ENCODE measurements at places on chromosomes 16 and 17. TPM values are rescaled to one million over a fixed set of nuclear protein-coding genes. Genes with fewer than 3 reads are reported as not detected.
A peak's percentile ranks its signal among the peaks of the same experiment; 100 is the strongest.

EXOC7 gene
- total RNA-seq: 92.6 TPM

DNA sequence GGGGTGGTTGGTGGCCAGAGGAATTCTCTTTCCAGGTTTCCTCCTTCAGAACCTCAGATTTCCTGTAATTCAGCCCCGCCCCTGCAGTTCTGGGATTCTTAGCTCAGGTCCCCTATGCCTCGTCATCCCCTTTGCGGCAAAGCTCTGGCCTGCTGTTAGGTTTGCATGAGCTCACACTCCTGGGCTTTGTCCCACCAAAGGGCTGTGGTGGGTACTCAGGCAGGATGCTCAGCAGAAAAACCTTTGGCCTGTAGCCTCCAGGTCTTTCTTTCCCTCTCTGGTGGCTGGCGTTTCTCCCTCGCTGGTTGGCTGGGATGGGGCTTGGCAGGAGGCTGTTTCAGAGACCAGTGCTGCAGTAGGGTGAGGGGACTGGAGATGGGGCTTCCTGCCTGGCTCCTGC, 9.6 kb upstream of the PLEKHG4 start:
- no peaks in the 10 kb centered on the region for H3K27me3 ChIP-seq
- no peak overlapping the region for H3K4me3 ChIP-seq
- no peaks in the 10 kb centered on the region for H3K36me3 ChIP-seq
- DNase-seq: no peak
- H3K4me1 ChIP-seq: no peaks in the 10 kb centered on the region

MT2A gene
- total RNA-seq: 9.2 TPM

RNU2-1 gene
- total RNA-seq: 2,656 TPM

IRF8 gene
- 0.96 TPM for total RNA-seq

SMIM36 gene
- not detected for total RNA-seq

GRCh38 chr16:70430667-70431536, 8.0 kb downstream of the ST3GAL2 start:
- H3K27me3 ChIP-seq: no peaks in the 10 kb centered on the region
- no peak overlapping the region for H3K4me3 ChIP-seq
- H3K27ac ChIP-seq: peak overlapping the region; percentile 84
- no peak for DNase-seq
- H3K4me1 ChIP-seq: peaks cover 32% of the 10 kb centered on the region

DNA sequence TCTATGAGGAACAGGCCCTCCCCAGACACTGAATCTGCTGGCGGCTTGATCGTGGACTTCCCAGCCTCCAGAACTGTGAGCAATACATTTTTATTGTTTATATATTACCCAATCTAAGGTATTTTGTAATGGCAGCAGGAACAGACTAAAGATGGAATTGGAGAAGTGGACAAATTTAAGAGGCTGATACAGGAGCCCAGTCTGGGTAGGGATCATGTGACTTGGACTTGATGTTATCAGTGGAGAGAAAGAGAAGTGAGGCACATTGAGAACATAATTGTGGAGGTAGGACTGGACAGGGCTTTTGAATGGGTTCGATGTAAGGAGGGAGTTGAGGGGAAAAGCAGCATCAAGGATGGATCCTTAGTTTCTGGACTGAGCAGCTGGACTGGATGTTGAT, 93.8 kb downstream of the USP31 start:
- no peak for DNase-seq
- H3K4me1 ChIP-seq: no peaks in the 10 kb centered on the region
- H3K36me3 ChIP-seq: no peaks in the 10 kb centered on the region
- H3K27me3 ChIP-seq: no peaks in the 10 kb centered on the region
- H3K27ac ChIP-seq: no peak overlapping the region

DNA sequence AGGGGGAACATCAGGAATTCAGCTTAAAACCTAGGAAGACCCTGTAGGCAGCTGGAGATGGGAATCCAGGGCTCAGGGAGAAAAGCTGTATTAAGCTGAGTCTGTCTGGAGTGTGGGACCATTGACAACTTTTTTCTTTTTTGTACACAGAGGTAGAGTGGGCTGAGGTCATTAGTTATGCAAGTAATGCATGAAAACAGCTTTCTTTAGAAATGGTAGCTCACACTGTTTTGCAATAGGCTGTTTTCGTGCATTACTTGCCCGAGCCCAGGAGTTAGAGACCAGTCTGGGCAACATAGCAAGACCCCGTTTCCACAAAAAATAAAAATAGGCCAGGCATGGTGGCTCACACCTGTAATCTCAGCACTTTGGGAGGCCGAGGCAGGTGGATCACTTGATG, 46.5 kb downstream of the KATNIP start:
- no peak overlapping the region for H3K4me3 ChIP-seq
- no peaks in the 10 kb centered on the region for H3K27me3 ChIP-seq
- DNase-seq: no peak
- H3K36me3 ChIP-seq: no peaks in the 10 kb centered on the region

- H3K27ac ChIP-seq: no peak overlapping the region
- no peaks in the 10 kb centered on the region for H3K4me1 ChIP-seq
- H3K27me3 ChIP-seq: no peaks in the 10 kb centered on the region
- H3K4me3 ChIP-seq: no peak overlapping the region
- no peak for DNase-seq
Measured at GRCh38 chr16:11729787-11730186, 12.9 kb downstream of the TXNDC11 start.

GRCh38 chr16:1188432-1189189, 35.7 kb downstream of the CACNA1H start:
- no peaks in the 10 kb centered on the region for H3K27me3 ChIP-seq
- H3K36me3 ChIP-seq: no peaks in the 10 kb centered on the region
- H3K4me3 ChIP-seq: no peak overlapping the region
- no peaks in the 10 kb centered on the region for H3K4me1 ChIP-seq

ACSM5 gene
- total RNA-seq: not detected

- no peak for DNase-seq
- H3K4me1 ChIP-seq: peaks cover 7% of the 10 kb centered on the region
- no peaks in the 10 kb centered on the region for H3K27me3 ChIP-seq
- no peak overlapping the region for H3K4me3 ChIP-seq
- H3K27ac ChIP-seq: no peak overlapping the region
Measured at GRCh38 chr17:64499805-64500486, 3.1 kb upstream of the POLG2 start.

GRAPL gene
- not detected for total RNA-seq

GRCh38 chr16:64339052-64339770, 782.7 kb downstream of the CDH11 start:
- no peak overlapping the region for H3K27ac ChIP-seq
- no peaks in the 10 kb centered on the region for H3K36me3 ChIP-seq
- H3K4me3 ChIP-seq: no peak overlapping the region
- no peak for DNase-seq
- H3K27me3 ChIP-seq: no peaks in the 10 kb centered on the region

- H3K27ac ChIP-seq: no peak overlapping the region
- no peaks in the 10 kb centered on the region for H3K4me1 ChIP-seq
- DNase-seq: no peak
- no peaks in the 10 kb centered on the region for H3K36me3 ChIP-seq
Measured at GRCh38 chr17:64218066-64218465, 45.0 kb downstream of the TEX2 start.

PTX4 gene
- not detected for total RNA-seq

CCL4L2 gene
- not detected for total RNA-seq

DNA sequence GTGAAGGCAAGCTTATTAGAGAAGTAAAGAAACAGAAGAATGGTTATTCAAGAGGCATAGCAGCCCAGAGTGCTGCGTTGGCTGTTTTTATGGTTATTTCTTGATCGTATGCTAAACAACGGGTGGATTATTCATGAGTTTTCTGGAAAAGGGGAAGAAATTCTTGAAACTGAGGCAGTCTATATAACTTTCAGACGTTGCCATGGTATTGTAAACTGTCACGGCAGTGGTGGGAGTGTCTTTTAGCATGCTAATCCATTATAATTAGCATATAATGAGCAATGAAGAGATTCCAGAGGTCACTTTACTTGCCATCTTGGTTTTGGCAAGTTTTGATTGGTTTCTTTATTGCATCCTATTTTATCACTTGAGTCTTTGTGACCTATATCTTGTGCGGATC, 17.4 kb upstream of the MILR1 start:
- H3K4me3 ChIP-seq: no peak overlapping the region
- H3K27ac ChIP-seq: no peak overlapping the region
- H3K36me3 ChIP-seq: no peaks in the 10 kb centered on the region
- no peaks in the 10 kb centered on the region for H3K4me1 ChIP-seq
- no peak for DNase-seq

DNA sequence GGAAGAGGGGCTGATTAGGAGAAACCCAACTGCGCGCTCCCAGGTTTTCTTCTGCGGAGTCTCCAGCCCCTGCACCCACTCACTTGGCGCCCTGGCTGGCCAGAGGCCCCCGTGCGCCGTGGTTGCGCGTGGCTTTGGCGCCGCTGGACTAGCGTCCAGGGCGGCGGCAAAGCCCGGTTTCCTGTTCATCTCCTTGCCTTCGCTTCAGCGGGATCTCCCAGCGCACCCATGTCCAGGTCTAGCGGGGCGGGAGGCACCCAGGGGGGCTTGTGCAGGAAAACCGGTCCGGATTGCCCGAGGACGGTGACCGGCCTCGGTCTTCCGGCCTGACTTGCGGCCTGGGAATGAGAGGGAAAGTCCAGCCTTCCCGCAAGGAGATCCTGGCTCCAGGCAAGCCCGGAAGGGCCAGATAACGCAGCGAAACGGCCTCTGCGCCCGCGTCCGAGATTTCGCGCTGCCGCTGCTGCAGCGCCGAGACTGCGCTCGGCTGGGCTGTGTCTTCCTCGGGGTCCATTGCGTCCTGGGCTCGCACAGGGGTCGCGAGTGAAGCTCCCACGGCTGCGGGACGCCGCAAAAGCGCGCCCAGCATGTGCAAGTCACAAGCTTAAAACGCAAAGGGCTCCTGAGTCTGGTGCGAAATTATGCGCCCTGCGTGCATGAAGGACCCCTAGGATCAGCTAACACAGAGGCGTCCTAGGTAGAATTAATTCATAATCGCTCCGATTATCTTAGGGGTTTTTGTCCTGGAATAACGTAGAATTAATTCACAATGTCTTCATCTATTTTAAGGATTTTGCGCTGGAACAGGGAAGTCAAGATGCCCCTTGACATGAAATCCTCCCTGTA, 5.7 kb downstream of the FOXF1 start:
- H3K4me3 ChIP-seq: no peak overlapping the region
- H3K27me3 ChIP-seq: peaks cover 75% of the 10 kb centered on the region
- H3K27ac ChIP-seq: no peak overlapping the region
- DNase-seq: no peak

- H3K36me3 ChIP-seq: no peaks in the 10 kb centered on the region
- DNase-seq: peak; percentile 55
- peaks cover 11% of the 10 kb centered on the region for H3K4me1 ChIP-seq
- H3K4me3 ChIP-seq: peak overlapping the region; percentile 24
- no peak overlapping the region for H3K27ac ChIP-seq
Measured at GRCh38 chr17:35486920-35487732, 38.6 kb upstream of the SLFN13 start.

DNA sequence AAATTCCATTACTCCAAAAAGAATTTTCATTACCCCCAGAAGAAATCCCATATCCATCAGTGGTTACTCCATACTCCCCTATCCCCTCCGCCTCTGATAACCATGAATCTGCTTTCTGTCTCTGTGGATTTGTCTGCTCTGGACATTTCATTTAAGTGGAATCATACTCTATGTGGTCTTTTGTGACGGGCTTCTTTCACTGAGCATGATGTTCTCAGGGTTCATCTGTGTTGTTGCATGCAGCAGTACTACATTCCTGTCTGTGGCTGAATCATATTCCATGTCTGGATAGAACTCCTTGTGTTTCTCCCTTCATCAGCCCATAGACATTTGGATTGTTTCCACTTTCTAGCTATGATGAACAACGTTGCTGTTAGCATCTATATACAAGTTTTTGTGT, 59.5 kb upstream of the IRX3 start:
- no peak overlapping the region for H3K27ac ChIP-seq
- no peaks in the 10 kb centered on the region for H3K36me3 ChIP-seq
- no peaks in the 10 kb centered on the region for H3K4me1 ChIP-seq
- H3K27me3 ChIP-seq: no peaks in the 10 kb centered on the region

SLFN11 gene
- 0.28 TPM for total RNA-seq

SLC12A3 gene
- not detected for total RNA-seq

SEBOX gene
- total RNA-seq: not detected

- DNase-seq: no peak
- no peaks in the 10 kb centered on the region for H3K4me1 ChIP-seq
- no peaks in the 10 kb centered on the region for H3K27me3 ChIP-seq
- H3K4me3 ChIP-seq: no peak overlapping the region
Measured at GRCh38 chr16:4383591-4384444, 12.2 kb downstream of the VASN start.

Data from H1 (cell line).